ENCODE measurements at places on chromosomes 4 and X.

- no peak for DNase-seq
These were observed 45.8 kb upstream of the MSANTD1 start for GRCh38 chr4:3202836-3203820.

- DNase-seq, result no peak
These were observed 17.7 kb upstream of the PPEF2 start for GRCh38 chr4:75919920-75920319.

DNA sequence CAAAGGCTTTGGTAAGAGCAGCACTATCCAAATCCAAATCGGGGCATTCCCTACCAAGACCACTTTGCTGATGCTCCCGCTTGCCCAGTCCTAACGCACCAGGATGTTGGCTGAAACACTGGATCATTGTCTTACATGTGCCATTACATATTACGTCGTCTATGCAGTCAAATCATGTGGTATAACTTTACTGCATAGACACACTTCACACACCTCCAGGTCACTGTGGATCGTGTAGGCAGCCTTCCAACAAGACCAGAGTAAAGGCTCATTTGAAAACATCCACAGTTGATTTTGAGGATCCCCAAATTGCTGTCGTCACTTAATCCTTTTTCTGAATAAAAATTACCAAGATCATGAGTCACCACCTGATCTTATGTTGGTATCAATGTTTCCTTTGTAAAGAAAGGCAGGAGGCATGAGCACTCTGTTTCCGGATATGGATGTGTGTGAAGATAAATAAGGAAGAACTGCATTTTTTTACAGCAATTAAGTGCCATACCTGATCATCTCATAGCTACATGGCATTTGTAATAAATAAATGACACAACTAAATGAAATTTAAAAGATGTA lies 18.5 kb downstream of the TENM3 start:
- DNase-seq, result no peak

DNA sequence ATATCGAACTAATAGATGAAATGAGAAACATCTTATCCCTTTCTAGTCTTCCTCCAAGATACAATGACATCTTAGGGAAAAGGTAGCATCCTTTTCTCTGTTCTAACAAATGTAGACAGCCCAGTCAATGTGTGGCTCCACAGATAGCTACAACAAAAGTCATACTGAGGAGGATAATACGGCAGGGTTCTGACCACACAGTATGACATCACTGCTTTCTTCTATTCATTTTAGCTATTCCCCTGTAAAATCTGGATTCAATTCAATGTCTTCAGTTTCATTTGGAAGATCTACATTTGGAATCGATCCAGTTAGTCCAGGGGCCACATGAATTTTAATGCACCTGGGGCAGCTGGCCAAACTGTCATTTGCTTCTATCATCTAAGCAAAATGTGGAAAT lies 51.4 kb downstream of the ENOX2 start:
- no peak for DNase-seq

- no peak for DNase-seq
These were observed 32.9 kb upstream of the SMIM10L2A start for GRCh38 chrX:135388841-135389240.

GRCh38 chrX:13094828-13095341 lies 50.5 kb upstream of the FAM9C start:
- DNase-seq, result no peak

- DNase-seq, result no peak
These were observed 144.2 kb upstream of the PCDH18 start for GRCh38 chr4:137676357-137676998.

DNA sequence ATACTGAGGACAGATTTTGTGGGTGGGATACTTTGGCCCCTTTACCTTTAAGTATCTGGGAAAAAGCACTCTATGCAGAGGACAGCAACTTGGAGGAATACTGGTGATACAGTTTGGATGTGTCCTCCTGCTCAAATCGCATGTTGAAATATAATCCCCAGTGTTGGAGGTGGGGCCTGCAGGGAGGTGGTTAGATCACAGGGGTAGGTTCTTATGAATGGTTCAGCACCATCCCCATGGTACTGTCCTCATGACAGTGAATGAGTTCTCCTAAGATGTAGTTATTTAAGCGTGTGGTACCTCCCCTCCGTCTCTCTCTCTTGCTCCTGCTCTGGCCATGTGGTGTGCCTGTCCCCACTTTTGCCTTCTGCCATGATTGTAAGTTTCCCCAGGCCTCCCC lies 24.6 kb downstream of the GPAT3 start:
- DNase-seq, result no peak

DNA sequence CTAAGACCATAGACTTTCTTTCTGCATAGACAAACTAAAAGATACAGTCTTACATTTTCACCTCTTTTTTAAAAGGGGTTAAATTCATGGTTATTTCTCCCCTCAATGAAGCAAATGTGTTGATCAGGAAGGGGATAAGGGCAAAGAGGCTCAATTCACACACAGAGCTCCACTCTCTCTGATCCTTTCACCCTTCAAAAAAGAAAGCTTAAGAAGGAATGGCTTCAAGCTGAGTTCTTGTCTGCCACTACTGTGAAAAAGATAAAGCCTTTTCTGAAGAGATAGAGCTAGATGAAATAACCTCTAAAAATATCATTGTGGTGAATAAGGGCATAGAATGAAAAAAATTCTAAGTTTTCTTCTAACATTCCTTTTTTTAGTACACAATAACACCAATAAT lies 28.3 kb downstream of the SEPSECS start:
- DNase-seq, result no peak

Measured in T-helper 9 cell (primary cell).